ENCODE measurements at places on chromosomes 16 and 17.

DNA sequence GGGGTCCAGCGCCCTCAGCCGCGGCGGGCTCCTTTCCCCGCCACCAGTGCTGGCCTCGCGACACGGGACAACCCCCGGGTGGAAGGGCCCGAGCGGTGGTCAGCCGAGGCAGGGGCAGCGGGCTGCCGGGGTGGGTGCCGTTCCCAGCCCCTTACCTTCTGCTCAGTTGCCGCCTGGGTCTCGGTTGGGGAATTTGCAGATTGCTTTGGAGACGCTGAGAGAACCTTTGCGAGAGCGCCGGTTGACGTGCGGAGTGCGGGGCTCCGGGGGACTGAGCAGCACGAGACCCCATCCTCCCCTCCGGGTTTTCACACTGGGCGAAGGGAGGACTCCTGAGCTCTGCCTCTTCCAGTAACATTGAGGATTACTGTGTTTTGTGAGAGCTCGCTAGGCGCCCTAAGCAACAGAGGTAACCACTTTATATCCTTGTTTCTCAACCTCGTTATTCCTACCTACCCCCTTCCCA is 381 bp downstream of the CTNS start:
- H3K27ac ChIP-seq: no peak overlapping the region
- no peaks in the 10 kb centered on the region for H3K27me3 ChIP-seq
- DNase-seq: no peak
- H3K4me1 ChIP-seq: peaks cover 4% of the 10 kb centered on the region
- H3K4me3 ChIP-seq: peak overlapping the region; percentile 95
- H3K36me3 ChIP-seq: no peaks in the 10 kb centered on the region

- no peak overlapping the region for H3K4me3 ChIP-seq
- no peak overlapping the region for H3K27ac ChIP-seq
- no peaks in the 10 kb centered on the region for H3K4me1 ChIP-seq
- no peak for DNase-seq
Observed at GRCh38 chr17:33225994-33226393, 67.1 kb downstream of the ASIC2 start.

DNA sequence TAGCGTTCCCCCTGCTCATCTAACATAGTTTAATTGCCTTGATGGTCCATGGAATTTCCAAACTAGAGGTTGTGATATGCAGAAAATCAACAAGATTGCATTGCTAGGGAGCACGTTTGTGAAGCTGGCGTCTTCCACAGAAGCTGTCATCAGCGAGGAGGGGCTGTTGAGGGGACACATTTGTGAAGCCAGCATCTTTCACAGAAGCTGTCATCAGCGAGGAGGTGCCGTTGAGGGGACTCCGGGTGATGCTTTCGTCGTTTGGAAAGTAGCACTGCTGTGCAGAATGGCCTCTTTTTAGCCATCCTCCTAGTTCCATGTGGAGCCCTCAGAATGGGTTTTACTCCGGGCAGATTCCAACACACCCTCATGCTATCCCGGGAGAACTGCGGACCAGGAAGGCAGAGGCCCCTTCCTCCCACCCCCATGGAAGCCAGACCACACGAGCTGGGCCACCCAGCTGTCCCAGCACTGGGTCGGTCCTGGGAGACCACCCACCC is 119.6 kb upstream of the CHMP6 start:
- no peak overlapping the region for H3K4me3 ChIP-seq
- DNase-seq: no peak
- H3K4me1 ChIP-seq: peaks cover 14% of the 10 kb centered on the region
- H3K36me3 ChIP-seq: no peaks in the 10 kb centered on the region
- H3K27ac ChIP-seq: no peak overlapping the region

DNA sequence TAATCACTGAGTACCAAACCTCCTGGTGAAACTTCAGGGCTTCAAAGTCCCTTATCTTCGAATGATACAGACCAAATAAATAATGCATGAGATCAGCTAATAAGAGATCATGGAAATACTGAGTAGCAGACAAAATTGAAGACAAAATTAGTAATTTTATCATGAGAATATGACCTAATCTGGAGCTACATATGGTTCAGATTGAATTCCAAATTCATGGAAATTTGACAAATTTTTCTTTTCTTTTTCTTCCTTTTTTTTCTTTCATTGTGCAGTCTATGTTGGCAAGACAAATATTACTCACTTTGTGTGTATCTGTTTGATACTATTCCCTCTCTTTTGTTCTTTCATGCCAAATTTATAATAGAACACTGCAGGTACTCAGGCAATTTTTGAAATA is 218.1 kb upstream of the KCNJ16 start:
- H3K36me3 ChIP-seq: no peaks in the 10 kb centered on the region
- no peak overlapping the region for H3K4me3 ChIP-seq
- no peaks in the 10 kb centered on the region for H3K27me3 ChIP-seq
- no peak for DNase-seq
- H3K27ac ChIP-seq: no peak overlapping the region

DNA sequence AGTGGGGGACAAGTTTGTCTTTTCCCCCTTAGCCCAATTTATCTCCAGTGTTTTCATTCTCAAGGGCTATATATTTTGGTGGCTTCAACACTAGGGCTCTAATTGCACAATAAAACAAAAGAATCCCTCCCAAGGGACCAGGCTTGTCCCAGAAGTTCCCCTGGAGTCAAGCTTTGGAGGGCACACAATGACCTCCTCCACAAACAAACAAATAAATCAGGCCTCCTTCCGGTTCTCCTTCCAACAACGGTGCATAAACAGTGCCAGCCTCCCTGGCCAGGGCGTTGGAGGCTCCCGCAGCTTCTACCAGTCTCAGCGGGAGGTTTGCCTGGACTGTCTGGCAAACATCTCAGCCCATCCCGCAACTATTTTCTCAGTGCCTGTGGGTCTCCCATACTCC is 188.0 kb upstream of the FOXF1 start:
- H3K27me3 ChIP-seq: peaks cover 37% of the 10 kb centered on the region
- no peak overlapping the region for H3K4me3 ChIP-seq
- no peaks in the 10 kb centered on the region for H3K4me1 ChIP-seq
- H3K36me3 ChIP-seq: no peaks in the 10 kb centered on the region
- DNase-seq: no peak

- no peak overlapping the region for H3K27ac ChIP-seq
- H3K36me3 ChIP-seq: no peaks in the 10 kb centered on the region
- no peaks in the 10 kb centered on the region for H3K4me1 ChIP-seq
- H3K27me3 ChIP-seq: no peaks in the 10 kb centered on the region
- no peak overlapping the region for H3K4me3 ChIP-seq
Observed at GRCh38 chr17:17561408-17562145, 29.9 kb downstream of the PEMT start.

All from MM.1S (cell line).